ENCODE measurements at places on chromosomes 7 and 10.

DNA sequence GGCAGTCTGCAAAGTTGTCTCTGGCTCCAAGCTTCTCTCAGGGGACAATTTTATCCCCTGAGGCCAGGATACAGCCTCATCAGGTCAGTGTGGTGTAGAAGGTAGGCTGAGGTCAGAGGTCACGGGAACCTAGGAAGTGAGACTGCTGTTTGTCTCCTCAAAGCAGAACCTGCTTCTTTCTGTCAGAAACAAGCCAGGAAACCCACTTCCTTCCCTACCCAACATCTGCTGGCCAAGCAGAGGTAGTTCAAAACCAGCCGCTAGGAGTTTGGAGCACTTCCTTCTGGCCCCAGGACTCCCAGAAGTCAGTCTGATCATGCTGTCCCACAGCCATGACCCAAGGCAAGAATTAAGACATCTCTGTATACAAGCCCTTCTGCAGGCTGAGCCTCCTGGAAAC, 12.2 kb downstream of the CLRN3 start:
- no peak for DNase-seq

DNA sequence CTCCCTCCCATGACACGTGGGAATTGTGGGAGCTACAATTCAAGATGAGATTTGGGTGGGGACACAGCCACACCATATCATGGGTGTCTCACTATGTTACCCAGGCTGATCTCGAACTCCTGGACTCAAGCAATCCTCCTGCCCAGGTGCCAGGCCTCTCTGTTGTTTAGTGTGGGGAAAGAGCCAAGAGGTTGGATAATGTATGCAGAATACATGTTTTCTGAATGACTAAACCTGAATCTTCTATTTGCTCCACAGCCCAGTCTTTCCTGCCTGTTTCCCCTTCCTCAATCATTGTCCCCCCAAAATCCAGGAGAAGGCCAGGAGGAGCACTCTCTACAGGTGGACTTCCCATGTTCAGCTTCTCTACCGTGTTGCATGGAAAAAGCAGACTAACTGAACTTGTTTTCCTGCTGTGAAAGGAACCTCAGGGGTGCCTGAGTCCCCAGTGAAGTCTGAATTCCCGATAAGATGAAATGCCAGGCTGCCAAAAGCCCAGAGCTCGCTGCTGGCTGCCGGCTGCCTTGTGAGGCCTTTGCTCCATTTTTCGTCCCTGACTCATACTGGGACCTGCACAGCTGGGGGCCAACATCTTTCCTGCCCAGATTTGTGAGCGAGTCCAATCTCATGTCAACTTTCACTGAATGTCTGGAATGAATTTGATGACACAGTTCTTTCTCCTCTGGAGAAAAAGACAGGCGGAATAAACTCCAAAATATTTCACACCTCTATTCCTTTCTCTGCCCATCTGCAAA, 588.0 kb downstream of the CALN1 start:
- DNase-seq: no peak

- no peak for DNase-seq
Measured at GRCh38 chr10:118873738-118874105, 119.0 kb upstream of the CACUL1 start.

DNA sequence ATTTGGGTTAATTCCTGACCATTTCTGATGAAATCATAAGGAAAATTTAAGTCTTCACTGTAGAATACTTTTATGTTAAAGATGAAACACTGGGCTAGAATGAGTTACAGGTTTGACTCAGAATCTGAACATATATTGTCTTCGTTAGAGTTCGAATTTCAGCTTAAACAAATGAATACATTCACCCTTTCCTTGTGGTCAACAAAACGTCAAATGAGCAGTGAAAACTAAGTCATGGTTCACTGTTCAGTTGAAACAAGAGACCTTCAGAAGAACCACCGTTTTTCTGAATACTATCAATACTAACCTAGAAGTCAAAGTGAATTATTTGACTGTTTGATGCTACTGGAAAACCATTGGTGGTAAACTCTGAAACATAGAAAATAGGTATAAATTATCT, 235.2 kb upstream of the ZWINT start:
- no peak for DNase-seq

- DNase-seq: no peak
Measured at GRCh38 chr10:98253499-98253898, 14.5 kb downstream of the LOXL4 start.

- DNase-seq: no peak
Measured at GRCh38 chr7:146701166-146701565, 584.6 kb downstream of the CNTNAP2 start.

- DNase-seq: no peak
Measured at GRCh38 chr10:34698979-34699378, 116.1 kb downstream of the PARD3 start.

DNA sequence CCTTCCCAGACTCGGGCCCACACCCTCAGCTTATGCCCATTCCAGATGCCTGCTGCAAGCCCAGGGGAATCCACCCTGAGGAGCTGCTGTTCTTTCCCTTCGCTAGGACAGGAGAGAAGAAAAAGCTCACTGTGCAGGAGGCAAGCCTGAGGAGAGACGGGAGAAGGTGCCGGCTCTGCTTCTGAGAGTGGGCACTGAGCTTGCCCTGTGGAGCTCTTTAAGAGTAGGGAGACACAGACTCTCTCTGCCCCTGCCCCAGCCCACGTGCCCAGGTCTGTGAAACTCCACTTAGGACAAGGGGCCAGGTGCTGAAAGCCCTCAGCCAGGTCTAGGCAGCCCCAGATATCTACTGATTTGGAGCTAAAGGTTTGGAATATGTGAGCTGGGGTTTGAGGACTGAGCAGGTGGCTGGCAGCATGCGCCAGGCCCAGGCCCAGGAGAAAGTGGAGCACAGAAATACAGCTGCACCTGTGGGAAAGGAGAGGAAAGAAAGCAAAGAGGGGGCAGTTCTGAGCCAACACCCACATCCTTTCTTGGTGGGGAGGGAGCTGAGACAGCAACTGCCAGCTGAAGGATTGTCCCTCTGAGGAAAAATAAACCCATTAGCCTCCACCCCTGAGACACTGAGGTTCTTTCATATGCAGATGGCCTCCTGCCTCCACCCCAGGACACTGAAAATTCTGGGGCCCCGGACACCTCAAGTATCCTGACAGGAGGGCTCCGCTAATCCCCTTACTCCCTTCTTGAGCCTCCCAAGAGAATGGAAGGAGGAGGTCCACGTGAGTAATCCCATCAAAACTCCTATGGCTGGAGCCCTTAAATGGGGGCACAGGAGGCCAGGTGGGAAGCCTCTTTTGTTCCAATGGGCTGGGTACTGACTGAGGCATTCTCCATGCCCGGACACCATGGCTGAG, 7.3 kb downstream of the POLL start:
- DNase-seq: peak; percentile 76

- no peak for DNase-seq
Measured at GRCh38 chr10:50025627-50026026, 37.4 kb downstream of the AGAP6 start.

GRCh38 chr7:87627634-87627994, 584 bp upstream of the RUNDC3B start:
- DNase-seq: no peak

GRCh38 chr10:132429281-132430230, 32.6 kb downstream of the PWWP2B start:
- peak; percentile 69 for DNase-seq

DNA sequence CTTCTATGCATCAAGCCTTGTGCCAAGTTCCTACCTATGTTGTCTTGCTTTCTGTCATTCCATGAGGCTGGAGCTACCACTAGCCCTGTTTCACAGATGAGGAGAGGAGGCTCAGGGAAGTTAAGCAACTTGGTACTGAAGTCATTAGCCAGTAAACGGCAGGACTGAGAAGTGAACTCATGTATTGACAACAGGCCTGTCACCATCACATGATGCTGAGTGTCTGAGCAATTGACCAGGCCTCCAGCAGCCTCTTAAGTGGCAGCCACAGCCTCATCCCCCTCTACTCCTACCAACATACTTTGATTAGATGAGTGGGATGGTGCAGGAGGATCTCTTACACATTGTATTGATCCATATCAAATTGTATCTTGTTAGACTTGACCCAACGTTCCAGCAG, 317.6 kb downstream of the GRID1 start:
- DNase-seq: no peak
